ENCODE measurements at places on chromosomes 4 and X. TPM values are rescaled to one million over a fixed set of nuclear protein-coding genes. Genes with fewer than 3 reads are reported as not detected.

NSG1 gene
- total RNA-seq: not detected

SLC49A3 gene
- total RNA-seq: 0.74 TPM

AREG gene
- 1.7 TPM for total RNA-seq

C4orf51 gene
- total RNA-seq: not detected

CXXC4 gene
- not detected for total RNA-seq

DNA sequence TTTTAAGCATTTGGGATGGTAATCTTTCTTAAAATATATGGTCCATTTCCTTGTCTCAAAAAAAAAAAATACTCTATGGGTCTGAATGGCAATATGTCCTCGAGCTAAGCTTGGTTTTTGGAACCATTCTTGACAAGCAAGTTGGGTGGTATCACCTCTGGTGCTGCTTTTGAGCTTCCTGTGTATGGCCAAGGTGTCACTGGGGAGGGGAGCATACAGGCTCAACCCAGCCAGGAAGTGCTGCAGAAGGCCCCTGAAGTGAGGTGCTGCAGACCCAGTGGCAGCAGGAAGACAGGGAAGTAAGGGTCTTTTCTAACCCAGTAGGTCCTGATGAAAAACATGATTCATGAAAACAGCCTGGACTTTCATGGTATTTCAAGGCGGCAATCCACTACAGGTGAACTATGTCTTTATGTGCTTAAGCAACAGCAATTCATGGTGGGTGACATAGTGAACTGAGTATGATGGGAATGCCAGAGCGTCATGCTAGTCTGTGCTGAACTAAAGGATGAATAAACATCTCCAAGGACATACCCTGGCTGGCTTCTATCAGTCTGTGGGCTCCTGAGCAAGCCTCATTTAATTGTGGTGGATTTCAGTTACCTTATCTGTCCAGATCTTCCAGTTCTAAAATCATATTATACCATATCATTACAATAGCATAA lies 15.1 kb downstream of the TRAPPC2 start:
- no peak for DNase-seq

GRCh38 chrX:129787336-129788055 lies 7.7 kb downstream of the SASH3 start:
- no peak for DNase-seq

- no peak for DNase-seq
Observed at GRCh38 chrX:2231570-2232192, 269.1 kb downstream of the DHRSX start.

GRCh38 chr4:33882246-33882990 lies 2361.9 kb downstream of the ARAP2 start:
- DNase-seq: no peak

DNA sequence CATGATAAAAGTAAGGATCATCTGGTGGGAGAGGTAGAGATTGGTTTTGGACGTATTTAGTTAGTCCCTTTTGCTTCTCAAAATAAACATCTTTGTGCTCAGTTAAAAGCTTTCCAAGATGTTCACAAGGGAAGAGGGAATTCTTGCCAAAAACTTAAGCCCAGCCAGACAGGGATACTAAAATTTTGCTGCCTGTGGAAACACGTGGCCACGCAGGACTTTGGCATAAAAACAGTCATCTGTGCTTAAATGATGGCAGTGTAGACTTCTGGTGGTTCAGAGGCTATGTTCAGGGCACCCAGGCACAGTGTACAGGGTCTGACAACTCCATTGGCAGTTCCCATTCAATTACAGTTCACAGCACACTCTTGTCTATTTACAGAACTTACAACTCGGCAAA lies 93.2 kb upstream of the JADE1 start:
- DNase-seq: no peak

Data from activated T-helper 2 cell treated with anti-CD3 and anti-CD28 coated beads, Interferon-gamma antibody, Interleukin-2, Interleukin-4, amounts not matched to agents 10 μg/mL and 5 μg/mL and 100 μg/mL, durations not matched to agents 14 hours and 24 hours and 36 hours (primary cell).